ENCODE measurements at places on chromosomes 3 and 15. TPM values are rescaled to one million over a fixed set of nuclear protein-coding genes. Genes with fewer than 3 reads are reported as not detected.
A peak's percentile ranks its signal among the peaks of the same experiment; 100 is the strongest.

The UBA7 gene
- total RNA-seq = 15.8 TPM

- no peak for DNase-seq
- peaks cover 9% of the 10 kb centered on the region for H3K4me1 ChIP-seq
- no peaks in the 10 kb centered on the region for H3K27me3 ChIP-seq
- H3K36me3 ChIP-seq = no peaks in the 10 kb centered on the region
- no peak overlapping the region for H3K4me3 ChIP-seq
Observed at GRCh38 chr3:29527246-29527645, 246.4 kb downstream of the RBMS3 start.

DNA sequence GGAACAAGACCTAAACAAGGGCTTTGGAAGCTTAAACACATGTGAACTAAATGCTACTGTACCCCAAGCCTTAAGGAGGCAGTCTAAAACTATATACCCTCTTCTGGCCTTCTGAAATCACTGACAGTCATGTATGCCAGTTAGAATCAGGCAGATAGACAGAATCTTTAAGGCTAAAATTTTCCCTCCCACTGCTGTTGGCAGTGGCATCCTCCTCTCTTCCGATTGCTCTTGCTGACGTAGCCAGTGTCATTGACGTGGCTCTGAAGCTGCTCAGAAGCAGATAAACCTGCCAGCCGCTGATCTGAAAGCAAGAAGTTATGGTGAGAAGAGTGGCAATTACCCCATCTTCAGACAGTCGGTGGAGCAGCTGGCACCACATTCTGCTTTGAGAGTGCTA lies 3.3 kb downstream of the RYR3 start:
- no peaks in the 10 kb centered on the region for H3K36me3 ChIP-seq
- H3K4me3 ChIP-seq = no peak overlapping the region
- peaks cover 6% of the 10 kb centered on the region for H3K4me1 ChIP-seq
- no peak overlapping the region for H3K27ac ChIP-seq
- peaks cover 7% of the 10 kb centered on the region for H3K27me3 ChIP-seq
- no peak for DNase-seq

The PIGBOS1 gene
- total RNA-seq = 4.7 TPM

The TUSC2 gene
- 14.3 TPM for total RNA-seq

DNA sequence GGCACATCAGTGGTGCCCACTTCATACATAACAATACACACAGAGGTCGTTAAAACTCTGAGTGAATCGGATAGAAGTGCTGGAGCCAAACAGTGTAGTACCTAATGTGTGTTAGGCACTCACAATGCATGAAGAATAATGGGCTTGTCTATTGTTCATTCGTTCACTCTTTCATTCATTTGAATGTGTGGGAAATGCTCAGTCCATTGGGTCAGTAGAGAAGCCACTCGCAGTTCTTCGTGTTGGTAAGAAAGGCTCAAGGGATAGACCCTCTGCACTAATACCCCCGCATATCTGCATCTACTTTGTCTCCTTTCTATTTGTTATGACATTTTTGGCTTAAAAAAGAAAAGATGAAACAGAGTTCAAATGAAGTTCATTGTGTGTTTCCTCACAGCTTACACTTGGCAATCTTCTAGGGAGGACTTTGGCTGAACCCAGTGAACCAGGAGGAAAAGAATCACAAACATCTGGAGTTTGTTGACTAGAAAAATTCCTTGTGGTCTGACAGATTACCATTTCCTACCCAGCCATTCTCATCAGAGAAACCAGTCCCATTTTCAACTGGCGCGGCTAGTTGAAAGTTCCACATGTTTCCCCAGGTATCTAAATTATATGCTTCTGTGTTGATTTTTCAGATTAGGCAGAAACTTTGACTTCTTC lies 32.8 kb upstream of the MFSD1 start:
- H3K27ac ChIP-seq = peak overlapping the region; percentile 15
- H3K4me1 ChIP-seq = no peaks in the 10 kb centered on the region
- H3K27me3 ChIP-seq = no peaks in the 10 kb centered on the region
- no peak overlapping the region for H3K4me3 ChIP-seq
- H3K36me3 ChIP-seq = no peaks in the 10 kb centered on the region

The MNS1 gene
- total RNA-seq = 1.3 TPM
